IPS DF 19.7 (cell line): ENCODE measurements at places on chromosomes 4 and X.

DNA sequence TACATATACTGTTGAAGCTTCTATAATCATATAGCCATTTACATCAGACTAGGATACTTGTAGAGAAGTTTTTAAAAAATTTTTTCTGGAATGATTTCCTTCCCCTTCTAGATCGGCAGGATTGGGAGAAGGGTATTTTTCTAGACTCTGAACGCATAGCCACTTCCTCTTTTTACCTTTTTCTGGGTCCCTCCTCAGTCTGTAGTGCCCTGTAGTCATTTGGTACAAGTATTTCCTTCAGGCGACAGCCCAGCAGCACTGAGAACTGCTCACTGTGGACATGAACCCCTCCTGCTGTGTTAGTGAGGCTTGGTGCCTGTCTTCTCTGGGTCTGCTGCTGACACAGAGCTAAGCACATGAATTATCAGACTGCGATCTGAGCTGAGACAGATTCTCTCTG is 255.4 kb downstream of the ARHGAP10 start:
- DNase-seq = no peak

GRCh38 chr4:153950100-153950979 is 161.5 kb upstream of the SFRP2 start:
- no peak for DNase-seq

GRCh38 chr4:7359400-7360062 is 75.2 kb downstream of the PSAPL1 start:
- DNase-seq = no peak

- DNase-seq = no peak
These were observed 17.9 kb upstream of the PGRMC1 start for GRCh38 chrX:119218198-119218597.

DNA sequence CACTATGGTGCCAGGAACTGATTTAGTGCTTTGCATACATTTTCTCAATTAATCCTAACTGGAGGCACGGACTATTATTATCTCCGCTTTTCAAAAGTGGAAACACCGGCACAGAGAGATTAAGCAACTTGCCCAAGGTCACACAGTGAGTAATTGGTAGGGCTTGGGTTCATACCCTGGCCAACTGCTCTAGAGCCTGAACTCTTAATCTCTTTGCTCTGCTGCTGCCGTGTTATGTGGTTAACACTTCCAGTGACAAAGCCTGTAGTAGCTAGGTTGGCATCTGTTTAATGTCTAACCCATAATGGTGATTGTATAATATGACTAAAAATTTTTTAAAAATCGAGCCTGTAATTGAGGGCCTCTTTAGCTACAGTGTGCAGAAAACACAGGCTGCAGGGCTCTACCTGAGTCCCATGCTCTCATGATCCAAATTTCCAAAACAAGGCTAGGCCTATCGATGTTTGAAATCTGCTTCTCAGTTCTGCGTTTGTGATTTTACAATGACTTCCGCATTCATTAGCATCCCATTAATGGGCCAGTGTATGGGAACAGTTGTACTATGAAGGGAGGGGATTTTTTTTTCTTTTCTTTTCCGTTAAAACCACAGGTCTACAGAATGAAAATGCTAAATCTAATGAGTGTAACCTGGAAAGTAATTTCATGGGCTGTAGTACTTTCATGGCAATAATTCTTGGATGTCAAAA is 219.3 kb upstream of the JADE1 start:
- no peak for DNase-seq

GRCh38 chrX:40468033-40468846 is 112.5 kb upstream of the ATP6AP2 start:
- no peak for DNase-seq

GRCh38 chr4:13415068-13415785 is 68.9 kb downstream of the RAB28 start:
- DNase-seq = no peak

GRCh38 chr4:61528595-61528994 is 328.5 kb downstream of the ADGRL3 start:
- DNase-seq = no peak

DNA sequence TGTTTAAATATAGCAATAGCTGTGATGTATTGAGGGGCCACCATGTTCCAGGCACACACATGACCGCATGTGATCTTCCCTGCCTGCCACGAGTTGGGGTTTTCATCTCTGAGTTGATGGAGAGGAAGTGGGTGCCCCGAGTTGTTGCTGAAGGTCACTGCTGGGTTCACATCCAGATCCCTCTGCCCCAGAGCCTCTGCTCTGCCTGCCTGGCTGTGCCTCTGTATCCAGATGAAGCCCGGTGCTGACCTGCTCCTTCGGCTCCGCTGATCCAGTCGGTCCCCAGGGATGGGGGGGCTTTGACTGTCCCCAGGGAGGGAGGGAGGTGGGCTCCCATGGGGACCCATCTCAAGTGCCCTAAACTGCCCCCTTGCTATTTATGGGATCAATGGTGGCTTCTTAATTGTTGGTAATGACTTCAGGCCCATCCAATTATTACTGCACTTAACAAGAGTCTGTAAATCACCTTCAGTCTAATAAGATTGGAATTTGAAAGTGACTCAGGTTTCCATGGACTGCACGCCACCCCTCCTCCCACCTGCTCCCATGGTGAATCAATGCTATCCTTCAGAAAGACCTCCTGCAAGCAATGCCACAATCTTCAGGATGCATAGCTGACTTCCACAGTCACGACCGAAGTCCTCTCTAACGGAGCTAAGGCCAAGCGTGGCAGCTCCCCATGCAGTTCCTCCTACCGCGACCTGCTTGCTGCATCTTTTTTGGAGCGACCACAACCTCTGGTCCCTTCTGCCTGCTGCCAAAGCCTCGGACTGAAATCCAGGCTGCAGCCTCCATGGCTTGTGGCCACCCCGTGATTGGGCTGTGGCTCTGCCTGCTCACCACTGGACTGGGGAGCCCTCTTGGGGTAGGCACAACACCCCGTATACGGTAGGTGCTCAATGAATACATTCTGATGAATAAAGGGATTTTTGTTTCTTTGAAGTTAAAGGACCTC is 73.1 kb downstream of the CPZ start:
- DNase-seq = no peak

GRCh38 chr4:110967936-110968335 is 345.1 kb upstream of the PITX2 start:
- DNase-seq = no peak

- DNase-seq = no peak
These were observed 539.6 kb upstream of the PRKX start for GRCh38 chrX:4253092-4253491.

- DNase-seq = no peak
These were observed 608.3 kb upstream of the PCDH10 start for GRCh38 chr4:132540797-132541196.

GRCh38 chrX:2484721-2485648 is 15.8 kb downstream of the DHRSX start:
- no peak for DNase-seq

GRCh38 chr4:181757910-181758660 is 485.1 kb upstream of the TENM3 start:
- no peak for DNase-seq

DNA sequence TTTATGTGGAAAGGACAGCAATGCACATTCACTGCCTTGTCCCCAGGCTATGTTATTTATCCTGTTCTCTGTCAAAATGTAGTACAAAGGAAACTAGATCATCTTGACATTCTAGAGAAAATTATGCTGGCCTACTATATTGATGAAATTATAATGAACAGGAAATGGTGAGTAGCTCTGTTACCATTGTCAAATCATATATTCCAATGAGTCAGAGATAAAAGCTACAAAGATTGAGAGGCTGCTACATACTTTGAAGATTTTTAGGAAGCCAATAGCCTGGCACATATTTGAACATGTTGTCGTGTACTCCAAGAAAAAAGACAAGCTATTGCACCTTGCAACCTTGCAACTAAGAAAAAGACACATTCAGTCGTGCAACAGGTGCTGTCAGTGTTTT is 52.7 kb upstream of the TET2 start:
- DNase-seq = no peak

- no peak for DNase-seq
These were observed 43.0 kb downstream of the CCDC158 start for GRCh38 chr4:76377911-76378310.

- no peak for DNase-seq
These were observed 37.3 kb downstream of the PSAPL1 start for GRCh38 chr4:7397206-7398103.

DNA sequence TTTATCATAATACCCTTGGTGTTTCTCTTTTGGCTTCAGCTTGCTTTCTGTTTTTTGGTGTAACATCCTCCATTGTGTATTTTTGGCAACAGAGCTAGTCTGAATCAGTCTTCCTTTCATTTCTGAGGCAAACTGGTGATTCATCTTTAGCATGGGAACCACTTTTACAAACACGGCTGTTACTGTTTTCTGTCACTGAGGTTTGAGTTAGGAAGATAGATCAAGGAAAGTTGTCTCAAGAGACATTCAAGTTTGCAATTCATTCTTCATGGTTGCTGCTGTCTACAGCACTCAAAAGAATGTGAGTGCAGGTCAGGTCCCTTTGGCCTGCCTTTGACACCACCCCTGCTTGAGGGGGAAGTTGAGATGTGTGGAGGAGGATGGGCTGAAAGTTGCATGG is 36.3 kb downstream of the IL21 start:
- DNase-seq = no peak

- DNase-seq = no peak
These were observed 1.2 kb downstream of the TFE3 start for GRCh38 chrX:49041744-49042580.

GRCh38 chr4:53925050-53925605 is 139.3 kb downstream of the CHIC2 start:
- no peak for DNase-seq

DNA sequence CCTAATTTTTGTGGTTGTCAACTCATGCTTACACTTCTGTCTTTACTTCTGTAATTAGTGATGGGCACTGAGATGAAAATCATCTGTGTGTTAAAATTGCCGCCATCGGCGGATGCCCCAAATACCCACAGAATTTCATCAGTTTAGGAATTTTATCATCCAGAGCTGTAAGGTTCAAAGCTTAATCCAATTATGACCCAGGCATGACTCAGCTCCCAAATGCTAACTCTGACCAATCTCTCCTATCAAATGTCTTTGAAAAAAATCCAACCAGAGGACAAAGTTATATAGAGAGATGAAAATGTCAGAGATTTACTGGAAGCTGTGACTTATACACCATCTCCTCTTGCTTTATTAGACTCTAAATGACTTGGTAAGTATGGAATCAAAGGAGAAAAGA is 1048.7 kb upstream of the PRKX start:
- DNase-seq = no peak

- peak; percentile 97 for DNase-seq
These were observed 896.5 kb downstream of the PDHA2 start for GRCh38 chr4:96736352-96736889.

DNA sequence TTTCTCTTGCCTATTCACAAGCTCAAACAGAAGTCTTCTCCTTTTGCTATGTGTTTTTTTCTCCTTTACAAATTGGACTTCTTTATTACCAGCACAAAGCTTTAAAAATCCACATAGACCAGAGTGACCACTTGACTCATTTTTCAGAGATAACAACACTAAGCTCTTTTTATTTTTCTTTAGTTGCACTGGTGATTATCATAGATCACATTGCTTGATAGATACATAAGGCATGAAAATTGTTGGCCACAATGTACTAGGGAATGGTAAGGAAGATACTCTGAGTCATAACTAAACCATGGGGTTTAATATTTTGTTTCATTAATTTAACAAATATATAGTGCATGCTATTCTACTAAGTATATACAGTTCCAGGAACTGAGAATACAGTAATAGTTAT is 159.0 kb downstream of the GASK1B start:
- DNase-seq = no peak

DNA sequence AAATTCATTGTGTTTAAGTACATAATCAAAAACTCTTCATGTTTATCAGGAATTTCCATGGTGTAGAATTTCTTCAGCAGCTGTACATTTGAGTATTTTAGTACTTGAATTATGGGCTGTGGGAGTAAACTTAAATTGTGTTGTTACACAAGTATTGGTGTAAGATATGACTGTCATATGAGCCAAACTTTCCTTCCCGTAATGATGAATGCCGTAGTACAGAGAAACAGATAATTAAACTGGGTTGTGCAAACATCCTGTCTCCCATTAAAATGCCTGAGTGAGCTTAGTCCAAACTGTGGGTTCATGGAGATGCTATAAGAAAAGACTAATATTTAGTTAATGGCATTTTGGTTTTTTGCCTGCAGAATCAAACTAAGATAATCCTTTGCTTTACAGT is 159.2 kb downstream of the SLC4A4 start:
- no peak for DNase-seq

- no peak for DNase-seq
These were observed 19.4 kb downstream of the RPS6KA6 start for GRCh38 chrX:84168574-84168973.

- no peak for DNase-seq
These were observed 60.8 kb downstream of the USP9X start for GRCh38 chrX:41145920-41146608.

DNA sequence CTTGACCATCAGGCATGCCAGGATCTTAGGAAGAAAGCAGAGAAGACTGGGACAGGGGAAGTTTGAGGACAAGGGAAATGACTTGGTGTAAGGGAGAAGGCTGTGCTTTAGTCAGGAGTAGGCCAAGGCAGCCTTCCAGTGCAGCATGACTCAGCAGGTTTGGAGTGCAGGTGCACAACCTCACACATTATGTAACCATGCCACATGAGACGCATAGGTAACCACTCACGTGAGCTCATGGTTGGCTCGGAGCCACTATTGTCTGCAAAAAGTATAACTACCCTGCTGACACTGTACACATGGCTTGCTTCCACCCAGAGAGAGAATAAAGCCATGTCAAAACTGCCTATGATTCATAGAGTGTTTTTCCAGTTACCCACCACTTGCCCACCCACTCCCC is 715.9 kb downstream of the SMARCA1 start:
- DNase-seq = no peak

GRCh38 chrX:131739823-131740222 is 195.9 kb downstream of the OR13H1 start:
- no peak for DNase-seq

GRCh38 chr4:115969756-115970155 is 856.3 kb upstream of the NDST4 start:
- DNase-seq = no peak

GRCh38 chr4:14064984-14065383 is 437.5 kb upstream of the BOD1L1 start:
- DNase-seq = no peak

DNA sequence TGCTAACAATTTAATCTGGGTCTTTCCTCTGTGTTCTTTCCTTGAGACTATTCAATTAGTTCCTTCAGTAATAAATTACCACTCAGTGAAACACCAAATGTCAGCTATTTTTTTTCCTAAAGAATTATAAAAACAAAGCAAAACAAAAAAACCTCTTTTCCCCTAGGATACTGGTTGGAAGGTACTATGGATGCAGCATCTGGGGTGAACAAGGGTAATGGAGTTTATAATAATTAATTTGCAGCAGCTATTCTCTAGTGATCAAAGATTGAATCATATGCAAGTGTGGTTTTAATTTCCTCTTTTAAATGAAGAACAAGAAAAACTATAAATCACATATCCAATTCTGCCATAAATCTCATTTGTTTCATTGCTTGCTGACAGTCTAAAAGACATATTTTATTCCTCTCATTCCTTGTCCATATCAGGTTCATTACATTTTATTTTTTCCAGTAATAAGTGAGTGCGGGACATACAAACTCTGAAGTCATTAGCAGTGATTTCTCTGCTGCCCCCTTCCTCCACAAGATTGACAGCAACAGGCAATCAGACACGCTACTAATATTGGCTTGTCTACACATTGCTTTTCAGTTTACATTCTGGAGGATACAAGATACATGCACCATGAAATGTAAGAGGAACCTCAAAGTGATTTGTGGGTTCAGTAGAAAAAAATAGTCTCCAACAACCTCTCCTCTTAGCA is 1093.4 kb upstream of the SLIT2 start:
- no peak for DNase-seq

- DNase-seq = no peak
These were observed 3.1 kb upstream of the SLC6A8 start for GRCh38 chrX:153684467-153685155.
